ENCODE measurements at places on chromosomes 2 and 18.

DNA sequence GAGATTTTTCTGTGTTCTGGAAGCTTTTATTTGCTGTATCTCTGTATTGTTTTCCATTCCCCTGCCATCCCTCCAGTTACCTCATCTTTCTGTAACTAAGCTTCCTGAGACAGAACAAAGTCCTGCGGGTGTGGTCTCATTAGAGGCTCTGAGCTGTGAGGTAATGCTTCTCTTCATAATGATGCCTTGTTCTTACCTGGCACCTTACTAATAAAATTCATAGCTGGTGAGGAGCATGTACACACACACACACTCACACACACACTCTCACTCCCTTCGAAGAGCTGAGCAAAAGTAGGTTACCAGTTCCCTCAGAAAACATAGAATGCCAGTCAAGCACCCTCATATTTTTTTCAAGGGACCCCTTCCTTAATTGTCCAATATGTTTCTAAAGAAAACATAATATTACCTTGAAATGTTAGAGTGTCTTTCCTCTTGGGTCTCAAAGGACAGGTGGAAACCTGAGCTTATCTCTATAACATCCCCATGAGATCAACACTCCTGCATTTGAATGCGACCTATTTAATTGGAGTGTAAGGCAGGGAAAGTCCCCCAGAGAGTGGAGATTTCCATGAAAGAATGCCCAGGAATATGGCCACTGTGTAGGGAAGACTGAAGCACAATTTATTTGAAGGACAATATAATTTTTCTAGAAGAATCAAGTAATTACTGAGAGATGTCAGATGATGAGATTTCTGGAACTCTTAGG lies 161.6 kb upstream of the NCK2 start:
- no peak for DNase-seq

GRCh38 chr2:119809339-119810048 lies 49.8 kb downstream of the PTPN4 start:
- no peak for DNase-seq

DNA sequence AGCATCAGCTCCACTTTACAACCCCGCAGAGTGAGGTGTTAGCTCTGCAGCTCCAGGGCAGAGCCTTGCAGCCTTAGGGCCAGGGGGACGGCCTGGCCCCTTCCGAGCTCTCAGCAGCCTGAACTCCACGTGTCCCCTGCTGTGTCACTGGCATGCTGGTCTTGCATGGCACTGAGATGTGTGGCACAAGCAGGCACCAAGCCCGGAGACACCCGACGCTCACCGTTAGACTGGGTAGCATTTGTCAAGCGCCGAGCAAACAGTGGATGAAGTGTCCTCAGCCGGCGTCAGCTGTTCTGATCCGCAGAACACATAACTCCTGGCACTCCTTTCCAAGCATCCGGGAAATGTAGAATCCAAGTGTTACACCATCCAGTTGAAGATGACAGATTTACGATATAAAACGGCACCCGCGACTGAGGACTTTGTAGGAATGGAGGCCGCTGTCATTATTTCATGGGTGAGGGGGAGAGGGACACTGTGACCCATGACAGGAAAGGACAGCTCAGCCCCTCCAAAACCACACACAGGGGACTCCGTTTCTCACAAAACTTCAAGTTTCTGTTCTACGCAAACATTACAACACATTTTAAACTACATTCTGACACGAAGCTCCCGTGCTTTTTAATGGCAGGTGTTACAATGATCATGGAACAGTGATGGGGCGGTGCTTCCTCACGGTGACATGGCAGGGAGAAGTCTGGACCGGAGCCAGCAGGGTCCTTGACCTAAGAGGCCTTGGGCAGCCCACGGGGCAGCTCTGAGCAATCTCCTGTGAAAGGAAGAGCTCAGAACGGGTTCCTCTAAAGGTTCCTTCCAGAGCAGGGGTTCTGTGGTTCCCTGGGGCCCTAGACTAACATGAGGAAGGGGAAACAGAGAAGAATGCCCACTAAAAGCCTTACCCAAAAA lies 89.4 kb downstream of the HDAC4 start:
- DNase-seq = peak; percentile 8

- no peak for DNase-seq
Observed at GRCh38 chr2:28582595-28582994, 86.7 kb downstream of the PLB1 start.

GRCh38 chr18:24593401-24593800 lies 133.0 kb downstream of the HRH4 start:
- no peak for DNase-seq

DNA sequence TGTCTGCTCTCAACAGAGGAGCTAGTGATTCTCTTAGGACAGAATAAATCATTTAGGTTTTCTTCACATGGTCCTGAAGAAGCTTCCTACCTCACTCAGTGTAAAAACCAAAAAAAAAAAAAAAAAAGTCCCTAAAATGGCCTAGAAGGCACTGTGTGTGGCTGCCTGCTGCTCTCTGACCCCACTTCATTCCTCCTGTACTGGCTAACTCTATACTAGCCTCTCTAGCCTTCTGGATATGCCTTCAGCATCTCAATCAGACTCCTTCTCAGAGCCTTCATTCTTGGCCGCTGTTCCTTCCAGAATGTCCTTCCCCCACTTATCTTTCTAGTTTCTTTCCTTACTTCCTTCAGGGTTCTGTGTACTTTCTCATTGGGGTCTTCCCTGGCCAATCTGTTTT lies 82.1 kb downstream of the CERS6 start:
- DNase-seq = no peak

DNA sequence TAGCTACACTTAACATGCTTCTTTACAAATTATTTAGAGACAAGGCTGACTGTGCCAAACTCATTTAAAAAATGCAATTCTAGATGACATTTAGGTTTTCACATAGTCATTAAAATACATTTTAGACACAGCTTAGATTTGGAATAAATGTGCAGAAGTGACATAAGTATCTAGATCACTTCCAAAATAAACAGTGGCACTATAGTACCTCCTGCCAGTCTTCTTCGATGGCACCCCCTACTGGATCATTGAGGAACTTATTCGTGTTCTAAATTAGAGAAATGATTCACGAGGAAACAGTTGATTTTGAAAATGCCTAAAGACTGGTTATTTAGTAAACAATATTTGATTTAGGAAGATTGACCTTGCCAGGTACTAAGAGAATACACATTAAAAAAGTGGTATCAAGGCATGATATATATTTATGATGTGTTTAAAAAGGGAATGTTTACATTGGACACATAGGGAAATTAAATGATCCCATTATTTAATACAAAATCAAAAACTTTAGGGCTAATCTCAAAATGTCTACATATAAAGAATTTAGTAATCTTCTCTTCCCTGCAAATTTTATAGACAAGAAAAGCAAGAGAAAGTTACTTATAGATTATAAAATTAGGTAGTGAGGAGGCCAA lies 323.9 kb downstream of the XIRP2 start:
- DNase-seq = no peak

- no peak for DNase-seq
Observed at GRCh38 chr18:2826581-2826980, 20.2 kb upstream of the EMILIN2 start.

DNA sequence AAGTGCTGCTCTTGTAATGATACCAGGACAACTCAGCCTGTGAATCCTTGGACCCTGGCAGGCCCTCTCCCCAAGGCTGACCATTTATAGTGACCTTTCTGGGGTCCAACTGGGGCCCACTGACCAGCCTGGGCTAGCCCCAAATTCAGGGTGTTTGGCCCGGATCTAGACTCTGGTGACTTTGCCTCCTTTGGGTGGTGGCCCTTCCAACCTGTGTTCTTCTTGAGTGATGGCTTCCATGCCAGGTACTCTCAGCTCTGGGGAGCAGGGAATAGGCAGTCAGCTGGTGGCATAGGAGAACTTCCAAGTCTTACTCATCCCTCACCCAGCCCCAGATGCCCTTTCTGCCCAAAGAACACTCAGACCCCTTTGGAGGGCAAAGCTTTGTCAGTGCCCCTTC lies 10.3 kb downstream of the MYO7B start:
- no peak for DNase-seq

GRCh38 chr2:134310107-134311079 lies 56.5 kb downstream of the MGAT5 start:
- DNase-seq = no peak
